Stimulated activated CD8-positive, alpha-beta memory T cell treated with anti-CD3 and anti-CD28 coated beads, Interleukin-7, amount 100 ng/mL, for 4 hours (primary cell): ENCODE measurements at places on chromosomes 7 and 10.

DNA sequence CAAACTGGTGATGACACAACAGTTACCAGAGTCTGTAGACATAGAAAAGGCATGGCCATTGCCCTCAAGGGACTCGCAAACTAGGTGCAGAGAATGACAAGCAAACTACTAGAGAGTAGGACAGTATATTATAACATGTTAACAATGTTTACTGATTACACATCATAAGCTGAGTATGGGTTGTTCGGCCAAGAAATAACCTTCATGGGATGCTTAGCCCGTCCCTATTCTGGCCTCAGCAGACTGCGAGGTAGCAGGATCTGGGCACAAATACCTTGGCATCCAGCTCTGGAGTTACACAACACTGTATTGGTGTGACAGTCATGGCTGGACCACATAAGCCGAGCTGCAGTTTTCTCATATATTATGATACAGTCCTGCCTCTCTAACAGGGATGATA is 51.4 kb downstream of the ABCB4 start:
- DNase-seq, result no peak

DNA sequence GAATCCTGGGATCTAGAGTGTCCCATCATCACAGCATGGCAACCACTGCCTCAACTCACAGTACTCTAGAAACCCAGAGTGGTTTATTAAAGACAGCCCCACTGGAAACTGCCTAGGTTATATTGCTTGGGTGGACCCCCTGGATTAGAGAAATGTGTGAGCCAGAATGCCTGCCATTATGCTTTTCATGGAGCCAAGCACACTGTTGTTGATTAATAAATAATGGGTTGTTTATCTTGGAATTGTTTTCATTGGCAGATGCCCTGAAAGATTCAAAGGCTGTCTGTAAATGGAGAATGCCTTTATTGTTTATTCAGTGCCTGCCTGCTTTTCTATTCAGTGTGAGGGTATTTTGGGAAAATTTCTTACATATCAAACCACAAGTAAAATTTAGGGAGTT is 52.1 kb downstream of the GNAI1 start:
- DNase-seq, result no peak

- no peak for DNase-seq
Measured at GRCh38 chr7:4237296-4238235, 444.5 kb upstream of the FOXK1 start.

DNA sequence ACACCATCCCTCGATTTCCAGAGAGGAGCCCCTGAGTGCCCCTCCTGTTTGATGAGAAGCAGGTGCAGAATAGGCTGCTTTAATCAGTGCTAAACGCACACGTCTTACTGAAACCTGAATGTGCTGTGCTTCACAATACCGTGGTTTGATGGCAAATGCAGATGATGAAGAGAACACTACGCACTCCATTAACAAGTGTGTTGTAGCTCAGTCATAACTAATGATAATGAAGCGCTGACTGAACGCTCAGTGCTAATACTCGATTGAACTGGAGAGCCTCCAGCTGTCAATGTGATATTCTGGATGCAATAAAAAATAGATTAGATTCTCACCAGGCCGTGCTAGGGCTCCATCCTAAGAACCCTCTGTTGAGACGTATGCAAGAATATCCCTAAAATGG is 279.7 kb upstream of the PLPP4 start:
- no peak for DNase-seq

DNA sequence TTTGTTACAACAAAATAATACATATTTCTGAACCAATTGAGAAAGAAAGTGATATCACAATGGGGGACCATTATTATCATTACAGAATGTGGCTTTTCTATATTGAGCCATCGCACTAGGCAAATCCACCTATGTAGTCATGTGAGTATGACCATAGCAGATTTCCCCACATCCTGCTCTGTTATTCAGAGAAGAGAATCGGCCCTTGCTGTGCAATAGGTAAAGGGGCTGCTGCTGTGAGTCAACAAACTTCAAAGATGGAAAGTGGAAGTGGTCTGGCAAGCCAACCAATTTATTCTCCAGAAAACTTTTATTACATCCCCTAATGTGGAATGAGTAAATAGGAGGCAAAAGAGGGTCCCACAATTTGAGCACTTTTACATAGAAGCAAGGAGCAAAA is 573.4 kb downstream of the ETV1 start:
- no peak for DNase-seq

- no peak for DNase-seq
Measured at GRCh38 chr7:36762394-36762793, 38.1 kb upstream of the AOAH start.

- DNase-seq, result no peak
Measured at GRCh38 chr10:35896001-35896400, 253.9 kb upstream of the FZD8 start.

DNA sequence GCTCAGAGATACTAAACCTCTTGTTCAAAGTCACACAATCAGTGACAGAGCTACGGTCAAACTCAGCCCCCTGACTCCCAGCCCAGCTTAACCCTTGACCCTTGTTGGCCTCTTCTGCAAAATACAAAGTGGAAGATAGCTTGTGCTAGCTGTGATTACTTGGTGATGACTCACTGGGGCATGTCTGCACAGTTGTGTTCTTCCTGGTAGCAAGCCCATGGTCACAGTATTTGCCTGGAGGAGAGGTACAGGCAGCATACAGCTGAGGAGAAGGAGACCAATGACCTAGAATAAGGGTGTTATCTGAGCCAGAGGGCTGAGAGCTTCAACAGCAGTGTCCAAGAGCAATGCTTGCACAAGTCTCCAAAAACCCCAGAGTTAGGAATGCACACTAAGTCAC is 5.7 kb upstream of the HSPA12A start:
- DNase-seq, result no peak

DNA sequence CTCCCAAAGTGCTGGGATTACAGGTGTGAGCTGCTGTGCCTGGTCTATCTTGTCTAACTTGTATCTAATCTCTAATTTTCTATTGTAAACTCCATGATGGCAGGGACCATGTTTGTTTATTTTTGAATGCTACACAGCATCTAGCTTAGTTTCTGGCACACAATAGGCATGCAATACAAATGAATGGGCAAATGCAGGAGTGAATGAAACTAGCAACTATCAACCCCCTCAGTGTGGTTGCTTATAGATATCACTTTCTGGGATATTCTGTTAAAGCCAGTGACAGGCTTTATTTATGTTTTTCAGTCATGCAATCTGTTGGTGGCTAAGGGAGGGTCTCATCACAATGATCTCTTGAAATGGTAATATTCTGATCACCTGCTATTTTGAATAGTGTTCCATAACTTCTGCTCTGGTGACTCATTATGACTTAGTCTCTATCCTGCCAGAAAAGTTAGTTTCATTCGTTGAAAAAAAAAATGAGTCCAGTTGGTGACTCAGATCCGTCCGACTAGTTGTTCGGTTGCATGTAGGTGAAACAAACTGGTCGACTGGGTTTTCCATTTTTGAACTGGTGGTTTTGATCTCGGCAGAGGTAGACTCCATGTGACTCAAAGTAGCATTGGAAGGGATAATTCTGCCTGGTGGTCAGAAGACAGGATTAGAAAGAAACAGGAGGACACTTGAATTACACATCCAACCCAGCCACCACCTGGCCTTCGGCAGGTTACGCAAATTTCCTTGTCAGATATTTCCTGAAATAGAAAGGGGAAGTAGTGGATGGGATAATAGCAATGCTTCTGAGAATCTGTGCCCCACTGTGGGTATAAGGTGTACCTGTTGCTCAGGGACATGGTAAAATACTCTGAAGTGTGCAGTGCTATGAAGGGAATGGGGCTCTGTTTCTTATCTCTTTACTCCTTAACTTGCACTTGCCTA is 76.8 kb downstream of the GATA3 start:
- no peak for DNase-seq

DNA sequence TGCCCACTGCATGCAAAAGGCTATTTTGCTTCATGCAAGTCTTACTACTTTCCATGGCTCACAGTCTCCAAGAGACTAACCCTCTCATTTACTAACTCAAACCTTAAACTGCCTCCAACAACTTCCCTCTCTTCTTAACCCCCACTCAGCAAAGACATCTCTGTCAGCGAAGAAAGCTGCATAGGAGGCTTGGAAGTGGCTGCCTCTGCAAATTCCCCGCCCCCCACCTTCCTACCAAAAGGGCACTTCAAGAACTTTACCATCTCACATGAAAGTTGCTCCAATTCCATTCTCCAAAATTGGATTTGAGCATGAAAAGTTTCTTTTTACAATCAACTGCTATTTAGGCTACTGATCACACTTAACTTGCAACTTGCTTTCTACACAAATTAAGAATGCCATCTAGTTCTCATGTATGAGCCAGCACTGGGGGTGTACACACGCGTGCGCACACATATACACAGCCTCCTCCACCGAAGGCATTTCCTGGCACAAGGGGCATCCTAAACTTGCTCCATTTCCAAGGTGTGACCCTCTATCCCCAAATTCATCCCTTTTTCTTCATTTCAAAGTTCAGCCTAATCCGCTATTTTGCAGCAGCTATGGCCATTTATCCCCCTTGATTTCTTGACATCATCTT is 1.8 kb downstream of the CCDC6 start:
- DNase-seq, result no peak

DNA sequence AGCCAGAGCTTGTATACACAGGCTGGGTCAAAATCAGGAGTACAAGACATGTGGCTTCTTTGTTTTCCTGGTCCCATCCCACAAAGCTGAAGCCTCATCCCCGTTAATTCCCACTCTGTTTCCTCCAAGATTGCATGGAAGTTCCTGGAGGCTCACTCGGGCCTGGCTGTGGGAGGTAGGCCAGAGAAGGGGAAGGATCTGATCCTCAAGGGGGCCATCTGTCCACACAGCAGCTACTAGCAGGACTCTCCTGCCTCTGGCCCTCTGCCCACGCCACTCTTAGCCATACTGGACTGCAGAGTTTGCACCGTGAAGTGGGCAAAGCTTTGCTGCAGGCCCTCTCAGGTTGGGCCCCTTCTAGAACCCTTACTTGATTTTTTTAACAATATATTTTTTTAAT is 160.6 kb downstream of the FGFR2 start:
- DNase-seq, result no peak

- no peak for DNase-seq
Measured at GRCh38 chr10:124482236-124482800, 20.7 kb downstream of the LHPP start.

DNA sequence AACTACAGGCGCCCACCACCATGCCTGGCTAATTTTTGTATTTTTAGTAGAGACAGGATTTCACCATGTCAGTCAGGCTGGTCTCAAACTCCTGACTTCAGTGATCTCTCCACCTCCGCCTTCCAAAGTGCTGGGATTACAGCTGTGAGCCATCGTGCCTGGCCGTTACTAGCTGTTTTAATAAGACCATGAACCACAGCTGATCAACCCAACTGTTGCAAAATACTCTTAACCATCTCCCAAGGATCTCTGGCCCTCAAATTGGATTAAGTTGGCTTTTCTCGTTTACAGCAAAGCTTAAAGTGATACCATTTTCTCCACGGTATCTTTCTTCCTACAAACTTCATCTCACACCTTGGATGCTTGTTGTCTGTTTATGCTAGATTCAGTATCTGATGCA is 18.3 kb downstream of the ZFAND2A start:
- no peak for DNase-seq

DNA sequence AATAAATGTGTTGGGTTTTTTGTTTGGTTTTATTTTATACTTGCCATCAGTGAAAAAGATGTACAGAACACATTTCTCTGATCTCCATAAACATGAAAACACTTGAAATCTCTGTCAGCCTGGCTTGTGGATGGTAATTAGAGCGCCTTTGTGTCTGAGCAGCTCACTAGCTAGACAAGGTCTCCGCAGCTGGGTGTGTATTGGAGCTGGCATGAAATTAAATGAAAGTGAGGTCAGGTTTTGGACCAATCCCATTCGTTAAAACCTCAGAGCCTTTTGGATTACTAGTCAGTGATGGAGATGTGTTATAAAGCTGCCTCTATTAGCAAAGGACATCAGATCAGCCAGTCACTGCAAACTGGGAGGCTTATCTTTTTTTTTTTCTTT is 2.7 kb downstream of the FRAT1 start:
- no peak for DNase-seq

DNA sequence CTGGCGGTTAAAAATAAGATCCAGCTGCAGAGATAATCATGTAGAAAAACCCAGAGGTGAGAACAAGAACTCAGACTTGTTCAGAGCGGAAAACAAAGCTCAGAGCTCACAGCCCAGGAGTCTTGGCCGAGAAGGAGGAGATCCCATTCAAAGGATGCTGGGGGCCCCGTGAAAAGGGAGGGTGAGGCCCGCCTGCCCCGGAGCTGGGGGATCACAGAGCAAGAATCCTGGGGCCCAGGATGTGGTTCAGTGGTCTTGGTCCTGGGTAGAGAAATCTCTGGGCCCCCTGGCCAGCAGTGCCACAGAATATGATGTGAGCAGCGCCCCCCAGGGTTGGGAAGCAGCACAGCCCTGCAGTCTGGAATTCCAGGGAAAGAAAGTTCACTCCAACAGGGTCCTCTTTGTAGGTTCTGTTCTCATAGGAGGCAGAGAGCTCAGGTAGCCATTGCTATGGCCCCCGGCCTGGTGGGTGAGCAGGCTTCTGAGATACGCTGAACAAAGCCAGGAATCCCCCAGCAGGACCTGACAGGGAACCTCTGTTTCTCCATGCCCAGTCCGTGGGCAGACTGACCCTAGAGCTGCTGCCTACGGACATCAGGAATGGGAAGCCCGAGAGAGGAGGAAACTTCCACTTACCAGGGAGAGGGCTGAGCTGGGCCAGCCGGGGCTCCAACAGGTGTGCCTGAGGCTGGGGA is 77.7 kb upstream of the GNA12 start:
- DNase-seq, result no peak

GRCh38 chr10:95697429-95697828 is 3.7 kb upstream of the TCTN3 start:
- no peak for DNase-seq

DNA sequence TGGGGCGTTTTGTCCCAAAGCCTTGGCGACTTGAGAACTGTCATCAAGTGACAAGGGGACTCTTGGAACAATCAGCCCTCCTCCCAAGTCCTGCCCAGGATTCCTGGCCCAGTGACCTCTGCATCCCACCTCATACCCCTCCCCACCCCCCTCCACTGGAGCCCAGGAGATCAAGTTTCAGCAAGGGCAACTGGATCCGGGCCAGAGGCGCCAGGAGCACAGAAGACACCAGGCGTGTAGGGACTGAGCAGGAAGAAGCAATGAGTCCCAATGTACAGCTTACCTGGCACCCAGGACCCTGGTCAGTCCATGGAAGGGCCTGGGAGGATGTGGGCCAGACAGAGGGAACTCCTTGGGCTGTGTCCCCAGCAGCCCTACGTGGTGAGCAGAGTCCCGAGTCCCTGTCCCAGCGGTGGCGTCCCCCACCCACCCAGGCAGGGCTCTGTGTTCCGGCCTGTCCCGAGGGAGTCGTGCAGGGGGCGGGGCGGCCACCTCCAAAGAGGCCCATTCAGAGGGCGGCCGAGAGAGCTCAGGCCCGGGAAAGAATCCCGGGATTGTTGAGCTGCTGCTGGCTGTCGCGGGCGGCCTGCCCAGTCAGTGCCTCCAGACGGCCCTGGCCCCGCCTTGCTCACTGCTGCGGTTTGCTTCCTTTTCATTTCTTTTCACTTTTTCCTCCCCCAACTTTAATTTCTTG is 254.1 kb downstream of the TNS3 start:
- no peak for DNase-seq

GRCh38 chr10:124131172-124131571 is 37.8 kb upstream of the CHST15 start:
- DNase-seq, result no peak
